ENCODE measurements at places on chromosomes 12 and 14.

GRCh38 chr12:12890543-12891079 is 751 bp upstream of the GPRC5A start:
- DNase-seq, result no peak

DNA sequence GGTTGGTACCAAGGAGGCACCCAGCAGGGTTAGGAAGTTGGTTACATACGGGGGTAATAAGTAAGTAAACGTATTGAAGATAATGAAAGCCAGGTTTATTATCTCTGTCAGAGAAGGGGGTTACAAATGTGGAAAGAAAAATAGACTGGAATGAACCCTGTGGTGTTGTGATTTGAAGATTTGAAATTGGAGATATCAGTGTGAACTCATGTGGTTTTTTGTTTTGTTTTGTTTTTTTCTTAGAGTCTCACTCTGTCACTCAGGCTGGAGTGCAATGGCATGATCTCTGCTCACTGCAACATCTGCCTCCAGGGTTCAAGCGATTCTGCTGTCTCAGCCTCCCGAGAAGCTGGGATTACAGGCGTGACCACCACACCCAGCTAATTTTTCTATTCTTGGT is 14.1 kb upstream of the SLC25A3 start:
- no peak for DNase-seq

- no peak for DNase-seq
These were observed 6.9 kb upstream of the TSPAN8 start for GRCh38 chr12:71164568-71165197.

GRCh38 chr14:25055992-25056687 is 6.2 kb upstream of the STXBP6 start:
- DNase-seq, result no peak

GRCh38 chr12:47731723-47732122 is 6.4 kb upstream of the ENDOU start:
- DNase-seq, result no peak

GRCh38 chr12:107379852-107380567 is 286.7 kb upstream of the CRY1 start:
- no peak for DNase-seq

DNA sequence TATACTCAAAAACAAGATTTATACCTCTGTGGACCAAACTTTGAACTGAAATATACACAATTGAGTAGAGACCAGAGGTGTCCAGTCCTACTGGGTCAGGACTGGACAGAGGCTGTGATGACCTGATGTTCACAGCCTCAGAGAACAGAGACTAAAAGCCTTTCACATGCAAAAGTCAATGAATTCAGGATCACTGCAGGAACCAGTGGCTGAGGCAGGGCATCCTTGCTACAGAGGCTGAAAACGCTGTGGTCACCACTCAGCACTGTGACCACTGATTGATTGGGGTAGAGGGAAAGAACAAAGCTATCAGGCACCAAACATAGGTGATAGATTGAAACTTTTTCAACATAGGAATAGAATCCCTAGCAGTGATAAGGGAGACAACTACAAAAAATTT is 25.1 kb downstream of the GRIP1 start:
- no peak for DNase-seq

DNA sequence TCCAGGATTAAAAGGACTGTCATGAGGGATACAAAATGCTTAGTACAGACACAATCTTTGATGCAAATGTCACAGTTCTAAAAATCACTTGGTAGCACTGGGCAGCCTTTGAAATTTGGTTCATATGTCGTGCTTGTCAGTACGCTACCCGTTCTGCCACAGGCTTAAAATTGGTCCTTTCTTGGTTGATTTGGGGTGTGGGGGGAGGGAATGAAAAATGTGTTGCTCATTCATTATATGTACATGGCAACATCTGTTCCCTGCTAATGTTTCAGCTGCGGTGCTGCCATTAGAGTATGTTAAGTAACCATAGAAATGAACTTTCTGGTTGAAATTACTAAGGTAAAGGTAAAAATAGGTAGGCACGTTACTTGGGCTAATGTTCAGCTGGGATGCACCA is 155.4 kb upstream of the ARHGAP5 start:
- no peak for DNase-seq
